ENCODE measurements at places on chromosomes 5 and 9.
A peak's percentile ranks its signal among the peaks of the same experiment; 100 is the strongest.

DNA sequence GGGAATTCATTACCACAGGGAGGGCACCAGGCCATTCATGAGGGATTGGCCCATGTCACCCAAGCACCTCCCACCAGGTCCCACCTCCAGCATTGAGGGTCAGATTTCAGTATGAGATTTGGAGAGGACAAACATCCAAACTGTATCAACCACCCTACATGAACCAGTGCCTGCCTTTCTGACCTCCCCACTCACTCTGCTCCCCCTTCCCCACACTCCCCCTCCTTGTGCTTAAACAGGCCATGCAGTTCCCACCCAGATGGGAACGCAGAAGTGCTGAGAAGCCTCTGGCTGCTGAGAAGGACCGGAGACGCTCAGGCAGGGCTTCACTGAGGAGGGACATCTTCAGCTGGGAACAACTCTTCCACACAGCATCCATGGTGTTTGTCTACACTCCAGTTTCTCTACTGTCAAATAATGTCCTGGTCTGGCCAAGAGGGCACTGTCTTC, 30.0 kb upstream of the ADAMTS2 start:
- no peak for DNase-seq

- DNase-seq, result no peak
Measured at GRCh38 chr5:54761213-54761701, 224.1 kb downstream of the ESM1 start.

DNA sequence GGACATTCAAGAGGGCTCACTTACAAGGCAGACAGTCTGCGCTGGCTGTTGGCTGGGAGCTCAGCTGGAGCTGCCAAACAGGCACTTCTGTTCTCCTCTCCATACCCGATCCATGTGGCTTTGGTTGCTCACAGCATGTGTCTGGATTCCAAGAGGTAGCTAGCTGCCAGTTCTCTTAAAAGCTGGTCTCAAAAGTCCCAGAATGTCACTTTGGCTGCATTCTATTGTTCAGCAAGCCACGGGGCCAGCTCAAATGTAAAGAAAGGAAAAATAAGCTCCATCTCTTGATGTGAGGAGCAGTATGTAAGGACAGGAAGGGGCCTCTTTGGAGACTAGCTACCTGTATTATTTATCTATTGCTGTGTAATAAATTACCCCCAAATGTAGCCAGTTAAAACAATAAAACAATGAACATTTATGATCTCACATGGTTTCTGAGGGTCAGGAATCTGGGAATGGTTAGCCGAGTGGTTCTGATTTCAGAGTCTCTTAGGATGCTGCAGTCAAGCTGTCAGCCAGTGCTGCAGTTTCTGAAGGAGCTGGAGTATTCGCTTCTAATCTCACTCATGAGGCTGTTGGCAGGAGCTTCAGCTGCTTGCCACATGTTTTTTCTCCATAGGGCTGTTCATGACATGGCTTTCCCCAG, 112.7 kb upstream of the CLINT1 start:
- peak; percentile 72 for DNase-seq

GRCh38 chr5:1343931-1344901, 683 bp downstream of the CLPTM1L start:
- peak; percentile 74 for DNase-seq

DNA sequence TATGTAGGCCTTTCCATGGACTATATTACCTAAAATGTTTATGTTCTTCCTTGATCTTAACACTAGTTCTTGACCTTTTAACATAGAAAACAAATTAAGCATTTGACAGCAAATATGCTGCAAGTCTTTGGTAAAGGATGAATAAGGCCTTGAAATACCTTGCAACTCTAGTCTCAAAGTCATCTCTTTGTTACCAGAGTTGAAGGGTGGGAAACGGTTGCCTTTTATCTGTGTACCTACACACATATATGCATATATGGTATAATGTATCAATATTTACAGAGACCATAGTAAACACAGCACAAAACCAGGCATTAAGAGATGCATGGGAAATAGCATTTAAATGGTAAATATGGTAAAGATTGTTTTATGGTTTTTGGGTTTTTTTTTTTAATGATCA, 16.5 kb downstream of the KIF2A start:
- no peak for DNase-seq

DNA sequence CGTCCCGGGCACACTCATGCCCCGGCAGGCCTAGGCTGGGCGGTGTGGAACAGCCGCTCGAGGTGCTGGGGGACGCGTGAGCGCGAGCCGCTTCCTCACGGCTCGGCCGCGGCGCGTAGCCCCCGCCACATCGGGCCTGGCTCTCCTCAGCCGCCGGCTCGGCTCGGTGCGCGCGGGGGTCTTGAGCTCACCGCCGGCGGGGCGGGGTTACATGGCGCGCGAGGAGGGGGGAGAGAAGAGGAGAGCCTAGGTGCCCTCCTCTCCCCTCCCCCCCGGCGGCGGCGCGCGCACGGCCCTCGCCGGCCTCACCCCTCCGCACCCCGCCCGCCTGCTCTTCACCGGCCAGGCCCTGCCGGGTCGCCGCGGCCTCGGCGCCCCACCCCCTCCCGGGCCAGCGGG, 7.7 kb downstream of the RANBP6 start:
- DNase-seq, result peak; percentile 99

DNA sequence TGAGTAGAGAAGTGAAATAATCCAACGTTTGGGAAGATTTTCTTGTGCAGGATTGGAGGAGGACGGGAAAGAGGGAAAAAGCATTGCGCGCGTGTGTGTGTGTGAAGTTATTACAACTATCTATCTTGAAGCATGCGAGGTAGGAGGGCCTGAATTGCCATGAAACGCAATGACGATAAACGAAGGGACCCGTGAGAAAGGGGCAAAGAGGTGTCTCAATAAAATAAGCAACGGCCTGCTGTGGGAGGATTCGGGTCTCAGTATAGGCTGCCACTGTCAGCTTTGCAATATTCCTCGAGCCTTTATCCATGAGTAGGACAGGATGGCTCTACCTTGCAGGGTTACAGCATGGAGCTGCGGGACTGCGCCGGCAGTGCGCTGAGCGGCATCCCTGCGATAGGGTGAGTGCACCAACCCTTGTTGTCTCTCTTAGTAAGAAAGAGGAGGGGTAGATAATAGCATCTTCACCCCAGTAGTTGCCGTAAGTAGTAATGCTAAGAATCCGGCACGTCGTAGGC, 631 bp upstream of the RCL1 start:
- DNase-seq, result peak; percentile 75

DNA sequence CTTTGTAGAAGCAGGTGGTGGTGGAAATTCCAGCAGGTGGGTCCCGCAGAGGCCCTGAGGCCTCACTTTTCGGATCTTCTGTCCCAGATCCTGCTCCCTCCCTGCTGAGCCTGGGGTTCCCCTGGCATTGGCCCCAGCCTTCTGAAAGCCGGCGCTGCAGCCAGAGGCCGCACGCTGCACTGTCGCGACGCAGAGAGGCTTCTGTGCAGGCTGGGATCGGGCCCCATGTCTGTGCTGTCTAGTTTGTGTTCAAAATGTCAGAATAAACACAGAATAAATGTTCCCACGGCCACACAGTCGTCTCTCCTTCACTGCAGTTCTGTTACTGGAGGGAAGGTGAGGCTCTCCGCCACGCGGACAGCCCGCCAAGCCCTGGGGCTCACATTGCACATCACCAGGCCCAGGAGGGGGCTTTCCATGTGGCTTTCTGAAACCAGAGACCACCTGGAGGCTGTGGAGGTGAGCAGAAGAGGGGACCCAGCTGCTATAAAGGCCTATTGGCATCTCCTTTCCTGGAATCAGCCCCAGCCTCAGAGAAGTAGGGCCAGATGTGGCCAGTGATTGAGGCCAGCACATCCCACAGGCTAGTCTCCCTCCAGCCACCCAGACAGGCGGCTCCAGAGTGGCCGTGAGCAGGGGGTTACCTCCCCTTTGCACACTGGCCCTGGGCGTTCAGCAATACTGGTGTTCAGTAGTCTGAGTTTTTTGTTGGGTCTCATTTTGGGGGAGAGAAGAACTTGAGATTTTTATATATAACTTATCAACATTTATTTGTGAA, 46.5 kb downstream of the USP20 start:
- no peak for DNase-seq

DNA sequence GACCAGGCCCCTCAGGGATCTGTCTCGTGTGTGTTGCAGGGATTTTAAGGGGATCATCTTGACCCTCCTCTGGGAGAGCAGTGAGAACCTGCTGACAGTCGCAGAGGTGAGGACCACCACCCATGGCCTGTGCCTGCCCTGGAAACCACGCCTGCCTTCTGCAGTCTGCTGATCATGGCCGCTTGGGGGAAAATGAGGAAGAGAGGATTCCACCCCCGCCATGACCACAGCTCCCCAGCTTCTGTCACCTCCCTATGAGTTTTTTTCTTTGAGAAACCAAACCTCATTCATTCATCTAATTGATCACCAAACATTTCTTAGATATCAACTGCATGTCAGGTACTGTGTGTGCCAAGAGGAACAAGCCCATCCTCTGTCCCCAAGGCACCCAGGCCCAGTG, 46.3 kb upstream of the TDRD7 start:
- no peak for DNase-seq

- no peak for DNase-seq
Measured at GRCh38 chr5:103764403-103764802, 201.8 kb upstream of the NUDT12 start.

DNA sequence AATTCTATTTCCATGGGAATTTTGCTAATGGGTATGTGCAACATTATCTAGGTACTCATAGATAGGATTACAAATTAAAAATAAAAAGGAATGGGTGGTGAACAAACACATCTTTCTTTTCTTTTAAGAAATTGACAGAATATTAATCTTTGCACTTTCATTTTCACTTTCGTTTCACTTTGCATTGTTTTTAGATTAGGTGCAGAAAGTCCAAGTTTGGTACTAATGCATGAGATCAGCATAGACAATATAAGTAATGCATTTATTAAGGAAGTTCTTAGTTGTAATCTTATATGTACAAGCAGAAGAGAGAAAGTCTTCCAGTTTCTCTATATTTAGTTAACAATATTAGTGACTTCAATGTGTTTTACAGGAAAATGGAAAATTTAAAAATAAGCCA, 196.5 kb downstream of the COMMD10 start:
- DNase-seq, result no peak

GRCh38 chr9:95512709-95513095, 4.1 kb downstream of the PTCH1 start:
- peak; percentile 46 for DNase-seq

GRCh38 chr5:171688696-171689495, 96.7 kb upstream of the SMIM23 start:
- peak; percentile 23 for DNase-seq

DNA sequence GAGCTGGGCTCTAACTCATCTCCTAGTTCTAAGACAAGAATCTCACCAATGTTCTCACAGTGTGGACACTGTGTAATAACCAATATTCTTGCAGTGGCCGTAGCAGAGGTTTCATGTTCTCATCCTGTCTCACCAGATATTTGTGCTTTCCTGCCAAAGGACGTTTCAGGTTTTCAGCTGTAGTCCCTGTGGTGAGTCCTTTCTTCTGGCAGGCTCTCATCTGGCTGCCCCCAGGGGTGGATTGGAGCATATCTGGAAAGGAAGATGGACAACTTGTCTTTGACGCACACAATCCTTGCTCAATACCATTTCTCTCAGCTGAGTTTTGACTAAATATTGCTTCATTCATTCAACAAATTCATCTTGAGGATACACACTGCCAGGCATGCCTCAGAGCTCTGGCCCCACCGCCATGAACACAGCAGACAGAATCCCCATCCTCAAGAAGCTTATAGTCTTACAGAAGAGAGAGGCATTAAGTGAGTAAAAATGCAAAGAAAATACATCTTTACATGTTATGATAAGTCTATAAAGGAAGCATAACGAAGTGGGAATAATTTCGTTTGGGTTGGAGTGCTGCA, 33.8 kb upstream of the NEURL1B start:
- no peak for DNase-seq

- no peak for DNase-seq
Measured at GRCh38 chr9:110641293-110641692, 27.3 kb upstream of the MUSK start.

GRCh38 chr5:31866166-31866565, 227.2 kb downstream of the PDZD2 start:
- DNase-seq, result no peak

DNA sequence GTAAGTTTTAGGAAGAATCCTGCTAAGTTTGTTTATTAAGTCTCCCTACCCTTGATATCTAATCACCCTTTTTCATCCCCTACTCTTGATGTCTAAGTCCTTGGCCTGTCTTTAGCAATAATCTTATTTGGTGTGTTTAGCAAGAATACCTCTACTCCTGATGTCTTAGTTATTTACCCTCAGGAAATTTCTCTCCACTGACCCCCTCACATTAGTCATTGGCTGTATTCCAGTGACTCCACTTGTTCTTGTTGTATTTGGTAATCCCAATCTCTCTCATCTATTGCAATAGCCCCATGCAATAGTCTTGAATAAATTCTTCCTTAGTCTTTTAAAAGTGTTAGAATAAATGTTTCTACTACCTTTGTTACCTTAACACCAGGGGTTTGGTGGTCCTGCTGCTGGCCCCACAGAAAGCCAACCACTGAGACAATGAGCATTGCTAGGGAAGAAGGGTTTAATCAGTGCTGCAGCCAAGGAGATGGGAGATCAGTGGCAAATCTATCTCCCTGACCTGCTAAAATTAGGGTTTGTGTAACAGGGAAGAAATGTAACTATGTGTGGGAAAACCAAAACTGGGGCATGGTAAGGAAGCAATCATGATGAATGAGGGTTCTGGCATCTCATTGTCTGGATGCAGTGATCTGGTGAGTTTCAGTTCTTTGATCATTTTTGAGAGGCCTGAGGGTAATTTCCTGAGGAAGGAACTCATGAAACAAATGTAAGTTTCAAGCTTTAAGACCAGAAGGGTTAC, 236.4 kb upstream of the DAB2 start:
- DNase-seq, result no peak

DNA sequence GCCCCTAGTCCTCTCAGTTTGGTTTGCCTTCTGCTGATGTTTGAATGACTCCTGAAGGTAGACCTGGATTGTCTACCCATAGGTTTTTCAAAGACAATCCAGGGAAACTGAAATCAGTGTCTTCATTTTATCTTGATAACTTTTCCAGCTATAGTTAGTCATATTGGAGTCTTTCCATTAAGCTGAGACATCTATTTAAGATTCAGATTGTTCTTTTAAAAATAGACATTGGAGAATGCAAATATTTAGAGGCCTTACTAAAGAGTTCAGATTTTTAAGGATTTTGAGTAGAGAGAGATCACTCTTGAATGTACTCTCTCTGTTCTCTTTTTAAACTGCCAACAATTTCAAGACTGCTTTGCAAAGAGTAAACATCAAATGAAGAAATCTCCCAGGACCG, 69.1 kb downstream of the GDNF start:
- no peak for DNase-seq

- no peak for DNase-seq
Measured at GRCh38 chr9:35867538-35867937, 2.7 kb downstream of the OR13J1 start.

GRCh38 chr5:141192110-141192725, at the start of gene PCDHB10:
Gene PCDHB10, plus strand, starts transcription at chr5:141192353. Its CDS starts 200 bp downstream, at chr5:141192553.
- DNase-seq, result peak; percentile 57

- no peak for DNase-seq
Measured at GRCh38 chr9:92467041-92467440, 15.3 kb downstream of the ASPN start.

DNA sequence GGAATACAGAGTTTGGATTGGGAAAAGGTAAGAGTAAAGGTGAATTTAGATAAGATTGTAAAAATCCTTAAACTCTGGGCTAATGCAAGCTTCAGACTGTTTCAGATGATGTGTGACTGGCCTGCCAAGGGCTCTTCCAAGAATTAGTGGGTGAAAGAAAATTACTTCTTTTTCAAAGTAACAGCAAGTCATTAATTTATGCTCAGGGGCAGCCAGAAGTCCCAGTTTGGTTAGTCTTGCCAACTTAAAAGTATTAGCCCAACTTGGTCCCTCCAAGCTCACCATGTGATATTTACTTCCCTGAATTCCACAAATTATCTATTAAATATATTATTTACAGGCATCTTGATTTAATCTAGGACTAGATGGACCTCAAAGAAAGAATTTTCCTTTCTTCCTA, 947.8 kb downstream of the NR2F1-AS1 start:
- DNase-seq, result no peak

- peak; percentile 7 for DNase-seq
Measured at GRCh38 chr5:56964173-56964572, 12.2 kb upstream of the MIER3 start.
